Stomach (tissue), 19 donors: ENCODE measurements at places on chromosomes 11 and 22. TPM values are rescaled to one million over a fixed set of nuclear protein-coding genes. Genes with fewer than 3 reads are reported as not detected.

DNA sequence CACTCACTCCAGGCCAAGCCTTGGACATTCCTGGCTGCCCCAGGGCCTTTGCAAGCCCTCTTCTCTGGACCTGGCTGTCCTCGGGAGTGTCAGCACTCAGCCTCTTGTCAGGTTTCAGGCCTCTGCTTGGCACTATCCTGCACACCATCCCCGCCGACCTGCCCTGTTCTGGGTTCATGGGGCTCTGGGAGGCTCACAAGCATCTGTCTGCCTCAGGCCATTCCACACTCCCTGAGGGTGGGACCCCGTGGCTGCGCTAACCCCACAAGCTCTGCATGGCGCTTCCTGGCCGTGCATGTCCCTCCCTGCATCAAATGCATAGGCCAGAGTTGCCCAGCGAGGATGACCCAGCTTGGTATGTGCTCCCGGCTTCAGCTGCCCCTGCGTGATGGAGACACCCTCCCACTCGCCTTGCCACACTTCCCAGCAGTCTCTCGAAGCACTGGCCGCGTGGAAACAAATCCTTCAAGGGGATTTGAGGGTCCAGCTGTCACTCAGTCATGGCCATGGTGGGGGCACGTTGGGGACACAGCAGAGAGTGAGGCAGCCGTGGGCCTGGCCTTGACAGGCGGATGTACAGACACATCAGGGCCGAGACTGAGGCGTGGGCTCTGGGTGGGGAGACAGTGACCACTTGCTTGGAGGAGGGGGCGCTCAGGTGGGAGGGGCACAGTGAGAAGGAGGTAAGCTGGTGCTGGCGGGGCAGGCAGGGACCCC lies 87.3 kb downstream of the KCNQ1 start:
- DNase-seq = no peak

- no peak for DNase-seq
Measured at GRCh38 chr11:17431139-17431538, 42.7 kb upstream of the KCNJ11 start.

DNA sequence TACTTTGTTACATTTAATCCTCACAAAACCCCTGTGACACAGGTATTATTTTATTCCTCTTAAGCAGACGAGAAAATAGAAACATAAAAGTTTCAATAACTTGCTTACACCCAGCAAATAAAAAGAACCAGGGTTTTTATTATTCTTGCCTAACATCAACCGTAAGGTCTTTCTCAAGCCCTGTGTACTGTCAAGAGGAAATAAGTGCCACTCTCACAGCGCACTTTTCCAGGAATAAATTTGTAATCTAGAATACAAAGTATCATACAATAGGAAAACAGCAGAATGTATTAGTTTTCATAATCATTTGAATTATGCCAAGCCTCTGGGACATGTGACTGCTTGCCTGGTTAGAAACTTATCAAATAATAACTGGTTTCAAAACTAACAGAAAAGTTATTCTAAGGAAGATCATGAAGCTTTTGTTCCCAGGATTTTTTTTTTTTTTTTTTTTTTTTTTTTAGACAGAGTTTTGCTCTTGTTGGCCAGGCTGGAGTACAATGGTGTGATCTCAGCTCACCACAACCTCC lies 7.4 kb downstream of the CCDC34 start:
- no peak for DNase-seq

The PNPLA3 gene
- polyA plus RNA-seq = 0.12 TPM

The TMEM151A gene
- polyA plus RNA-seq = 2.4 TPM
